ENCODE measurements at places on chromosomes 16 and 17. TPM values are rescaled to one million over a fixed set of nuclear protein-coding genes. Genes with fewer than 3 reads are reported as not detected.

Gene CD300LB
- total RNA-seq: not detected

Gene LGALS9C
- total RNA-seq: 1.4 TPM

Gene SLC47A1
- not detected for total RNA-seq

Gene ACSM3
- 3.9 TPM for total RNA-seq

Gene TEKT1
- total RNA-seq: not detected

Gene C17orf100
- 3.3 TPM for total RNA-seq

Gene CNGB1
- not detected for total RNA-seq

Gene C1QL1
- 1.1 TPM for total RNA-seq

Gene PLXDC1
- total RNA-seq: 15.8 TPM

Gene EPX
- not detected for total RNA-seq

Gene MPHOSPH6
- total RNA-seq: 32.1 TPM

Gene CES5A
- not detected for total RNA-seq

Gene RAB26
- total RNA-seq: 0.15 TPM

Gene KRTAP9-4
- not detected for total RNA-seq

Gene SAMD14
- 0.43 TPM for total RNA-seq

Gene MAPT
- total RNA-seq: 0.26 TPM

Gene FBXW10
- total RNA-seq: not detected

Gene ENO3
- 56.2 TPM for total RNA-seq

Gene ZNF778
- total RNA-seq: 6.8 TPM

Gene OMG
- total RNA-seq: 0.31 TPM

Gene SHCBP1
- 31.1 TPM for total RNA-seq

Gene UTS2R
- not detected for total RNA-seq

Gene MAP2K6
- 9.2 TPM for total RNA-seq

Gene LRRC75A
- 2.3 TPM for total RNA-seq

Gene CCDC92B
- 0.08 TPM for total RNA-seq

Gene HBA1
- total RNA-seq: not detected

Gene NDRG4
- 0.24 TPM for total RNA-seq

Gene QRICH2
- total RNA-seq: 2.3 TPM

Gene ALOXE3
- total RNA-seq: not detected

Gene OR1A1
- not detected for total RNA-seq

Gene FSCN2
- total RNA-seq: 0.58 TPM

Gene SULT1A1
- total RNA-seq: 14.7 TPM

Gene C17orf113
- total RNA-seq: 0.08 TPM

Gene C16orf92
- not detected for total RNA-seq

Gene EXOC3L1
- not detected for total RNA-seq

Gene SOX9
- total RNA-seq: not detected

Gene PRM2
- not detected for total RNA-seq

Gene CEMP1
- total RNA-seq: 0.25 TPM

Gene PIMREG
- total RNA-seq: 21.8 TPM

Gene ZCCHC14
- 11.0 TPM for total RNA-seq

Gene ARL17A
- 22.5 TPM for total RNA-seq

Gene ASIC2
- not detected for total RNA-seq

Gene COL1A1
- total RNA-seq: 0.15 TPM

Gene CACNG5
- total RNA-seq: not detected

Gene TBC1D28
- total RNA-seq: not detected

Gene CLEC19A
- not detected for total RNA-seq

Gene HEATR9
- total RNA-seq: not detected

Gene MRPL27
- 54.6 TPM for total RNA-seq

Gene KRT27
- total RNA-seq: not detected

Data from activated naive CD4-positive, alpha-beta T cell treated with anti-CD3 and anti-CD28 coated beads, Interleukin-2, amount 10 ng/mL, durations not matched to agents 5 hours and 36 hours (primary cell).